ENCODE measurements at places on chromosomes 2 and 18.
A peak's percentile ranks its signal among the peaks of the same experiment; 100 is the strongest.

GRCh38 chr2:136765256-136766072, at the start of gene THSD7B:
Gene THSD7B, plus strand, starts transcription at chr2:136765545. Its CDS starts 116,634 bp downstream, at chr2:136882179.
- no peak within 1 kb of the TSS for H3K27ac ChIP-seq
- H3K4me1 ChIP-seq, result peaks cover 6% of the 10 kb centered on the region
- DNase-seq, result no peak
- no peak within 1 kb of the TSS for H3K4me3 ChIP-seq
- H3K27me3 ChIP-seq, result peaks cover 3% of the 10 kb centered on the region
- no peaks in the 10 kb centered on the region for H3K36me3 ChIP-seq

GRCh38 chr2:24496959-24497358, 5.9 kb downstream of the NCOA1 start:
- H3K27ac ChIP-seq, result no peak overlapping the region
- no peak overlapping the region for H3K4me3 ChIP-seq
- H3K27me3 ChIP-seq, result no peaks in the 10 kb centered on the region
- peaks cover 7% of the 10 kb centered on the region for H3K4me1 ChIP-seq

DNA sequence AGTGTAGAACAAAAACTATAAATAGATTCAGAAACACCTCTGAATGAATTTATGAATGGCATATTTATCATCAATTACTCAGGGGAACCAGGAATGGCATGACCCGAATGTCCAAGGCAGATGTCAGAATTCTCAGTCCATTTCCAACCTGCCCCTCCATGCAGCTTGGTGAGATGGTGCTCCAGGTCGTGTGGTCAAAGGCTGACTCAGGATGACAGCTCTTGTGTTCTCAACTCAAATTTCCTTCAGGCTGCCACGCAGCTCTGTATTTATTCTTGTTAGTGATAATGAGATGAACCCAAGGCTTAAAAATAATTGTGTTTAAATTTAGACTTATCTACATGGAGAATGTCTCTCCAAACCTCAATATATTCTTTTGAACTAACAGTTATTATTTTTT, 146.9 kb downstream of the METTL4 start:
- no peak overlapping the region for H3K27ac ChIP-seq
- no peak for DNase-seq
- H3K27me3 ChIP-seq, result peaks cover 4% of the 10 kb centered on the region
- no peaks in the 10 kb centered on the region for H3K4me1 ChIP-seq

- H3K36me3 ChIP-seq, result no peaks in the 10 kb centered on the region
- no peak overlapping the region for H3K27ac ChIP-seq
- DNase-seq, result no peak
- peaks cover 16% of the 10 kb centered on the region for H3K4me1 ChIP-seq
- H3K27me3 ChIP-seq, result peaks cover 39% of the 10 kb centered on the region
Measured at GRCh38 chr2:236176417-236176816, 8.2 kb upstream of the GBX2 start.

- no peak overlapping the region for H3K27ac ChIP-seq
- H3K4me1 ChIP-seq, result no peaks in the 10 kb centered on the region
- no peak overlapping the region for H3K4me3 ChIP-seq
- H3K27me3 ChIP-seq, result no peaks in the 10 kb centered on the region
- DNase-seq, result no peak
- no peaks in the 10 kb centered on the region for H3K36me3 ChIP-seq
Measured at GRCh38 chr2:118169359-118170005, 81.2 kb downstream of the INSIG2 start.

DNA sequence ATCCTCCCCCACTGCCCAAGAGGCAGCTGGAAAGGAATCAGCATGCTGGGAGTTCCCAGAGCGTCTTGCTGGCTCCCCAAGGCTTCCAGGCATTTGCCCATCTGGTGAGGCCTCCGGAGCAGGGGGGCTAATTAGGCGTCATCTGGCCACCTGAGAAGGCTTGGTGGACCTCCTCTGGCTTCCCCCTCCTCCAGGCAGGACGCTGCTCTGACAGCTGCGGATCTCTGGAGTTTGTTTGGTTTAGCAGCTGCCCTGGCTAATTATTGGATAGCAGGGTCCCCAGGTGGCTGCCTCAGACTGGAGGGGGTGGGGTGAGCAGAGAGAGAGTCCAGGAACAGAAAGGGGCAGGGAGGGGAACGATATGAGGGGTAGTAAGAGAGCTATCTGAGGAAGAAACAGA, 425.2 kb upstream of the MEX3C start:
- no peaks in the 10 kb centered on the region for H3K4me1 ChIP-seq
- no peak overlapping the region for H3K27ac ChIP-seq
- H3K4me3 ChIP-seq, result no peak overlapping the region
- H3K27me3 ChIP-seq, result peaks cover 2% of the 10 kb centered on the region
- no peak for DNase-seq

GRCh38 chr2:149423630-149424029, 93.2 kb downstream of the LYPD6 start:
- no peaks in the 10 kb centered on the region for H3K36me3 ChIP-seq
- H3K27me3 ChIP-seq, result no peaks in the 10 kb centered on the region
- H3K4me3 ChIP-seq, result no peak overlapping the region
- H3K27ac ChIP-seq, result no peak overlapping the region
- DNase-seq, result no peak
- H3K4me1 ChIP-seq, result peaks cover 18% of the 10 kb centered on the region

GRCh38 chr2:115386465-115386864, 944.0 kb downstream of the DPP10 start:
- no peak for DNase-seq
- H3K27ac ChIP-seq, result no peak overlapping the region
- no peak overlapping the region for H3K4me3 ChIP-seq
- H3K27me3 ChIP-seq, result no peaks in the 10 kb centered on the region

DNA sequence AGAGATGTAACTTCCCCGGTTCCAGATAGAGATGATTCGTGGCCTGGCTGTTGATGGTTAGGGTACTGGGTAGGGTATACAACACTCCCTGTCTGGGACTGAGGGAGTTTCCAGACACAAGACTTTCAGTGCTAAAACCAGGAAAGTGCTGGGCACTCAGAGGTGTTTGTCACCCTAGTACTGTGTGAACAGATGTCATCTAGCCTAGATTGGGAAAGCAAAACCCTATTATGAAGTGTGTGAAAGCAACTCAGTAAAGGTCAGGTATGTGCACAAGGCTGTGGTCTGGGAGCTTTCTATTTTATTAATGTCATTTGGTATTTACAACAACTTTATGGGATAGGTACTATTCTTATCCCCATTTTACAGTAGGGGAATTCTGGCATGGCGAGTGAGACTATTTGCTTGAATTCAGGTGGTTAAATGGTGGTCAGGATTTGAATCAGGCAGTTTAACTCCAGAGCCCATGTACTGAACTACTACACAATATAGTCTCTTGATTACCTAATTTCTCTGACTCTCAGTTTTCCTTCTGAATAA, 2.6 kb downstream of the BZW1 start:
- peaks cover 28% of the 10 kb centered on the region for H3K4me1 ChIP-seq
- H3K27me3 ChIP-seq, result no peaks in the 10 kb centered on the region
- H3K27ac ChIP-seq, result no peak overlapping the region
- no peak for DNase-seq

DNA sequence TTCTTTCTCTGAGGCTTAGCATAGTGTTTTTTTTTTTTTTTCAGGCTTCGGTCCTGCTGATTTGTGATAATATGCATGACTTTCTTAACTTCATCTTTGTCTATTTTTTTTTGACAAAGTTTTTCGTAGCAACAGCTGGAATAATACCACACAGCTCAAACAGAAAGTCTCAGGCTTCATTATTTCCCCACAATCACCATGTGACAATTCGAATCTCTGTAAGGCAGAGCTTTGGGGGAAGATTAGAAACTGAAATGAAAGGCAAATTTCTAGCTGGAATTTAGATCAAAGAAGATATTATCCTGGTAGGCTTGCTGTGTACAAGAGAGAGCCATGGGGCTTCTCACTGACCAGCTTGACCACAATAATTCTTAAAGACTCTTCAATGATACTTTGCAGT, 12.2 kb upstream of the CD28 start:
- H3K27ac ChIP-seq, result no peak overlapping the region
- no peaks in the 10 kb centered on the region for H3K27me3 ChIP-seq
- peaks cover 35% of the 10 kb centered on the region for H3K4me1 ChIP-seq
- H3K4me3 ChIP-seq, result no peak overlapping the region
- DNase-seq, result no peak

- no peaks in the 10 kb centered on the region for H3K36me3 ChIP-seq
- H3K4me3 ChIP-seq, result no peak overlapping the region
- no peak overlapping the region for H3K27ac ChIP-seq
- H3K27me3 ChIP-seq, result no peaks in the 10 kb centered on the region
- DNase-seq, result no peak
Measured at GRCh38 chr2:236665101-236665500, 95.5 kb downstream of the ACKR3 start.

DNA sequence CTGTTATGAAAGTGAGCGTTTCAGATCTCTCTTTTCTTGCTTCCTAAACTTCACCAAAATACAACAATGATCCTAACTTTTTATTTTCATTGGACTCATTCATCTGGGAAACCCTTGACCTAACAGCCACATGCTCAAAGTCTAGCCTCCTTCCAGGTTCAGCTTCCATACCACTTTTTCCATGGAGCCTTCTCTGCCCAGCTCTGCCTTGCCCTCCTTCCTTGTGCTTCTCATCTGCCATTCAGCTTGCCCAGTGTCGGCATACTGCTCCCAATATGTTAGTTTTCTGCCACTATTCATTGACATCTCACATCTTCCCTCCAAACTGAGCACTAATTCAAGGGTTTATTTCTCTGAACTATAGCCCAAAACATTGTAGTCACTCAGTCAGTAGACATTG, 214.7 kb downstream of the RAD51AP2 start:
- H3K4me3 ChIP-seq, result no peak overlapping the region
- no peaks in the 10 kb centered on the region for H3K4me1 ChIP-seq
- H3K27ac ChIP-seq, result no peak overlapping the region
- H3K36me3 ChIP-seq, result no peaks in the 10 kb centered on the region
- no peaks in the 10 kb centered on the region for H3K27me3 ChIP-seq

DNA sequence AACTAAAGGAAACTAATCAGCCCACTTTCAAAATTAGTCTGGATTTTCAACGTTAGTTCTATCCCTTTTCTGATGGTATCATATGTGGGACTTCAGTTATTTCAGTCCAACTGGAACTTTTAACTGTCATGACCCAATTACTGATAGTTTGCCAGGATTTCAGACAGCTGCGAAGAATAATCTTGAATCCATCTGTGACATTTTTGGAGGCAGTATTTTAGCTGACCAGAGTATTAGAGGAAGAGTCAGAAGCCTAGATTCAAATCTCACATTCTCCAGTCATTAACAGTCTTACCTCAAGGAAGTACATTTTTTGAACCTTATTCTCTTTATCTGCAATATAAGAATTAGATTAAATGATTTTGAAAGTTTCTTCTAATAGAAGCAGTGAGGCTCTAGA, 81.3 kb downstream of the PTRHD1 start:
- H3K4me3 ChIP-seq, result no peak overlapping the region
- DNase-seq, result no peak
- no peak overlapping the region for H3K27ac ChIP-seq
- no peaks in the 10 kb centered on the region for H3K36me3 ChIP-seq
- no peaks in the 10 kb centered on the region for H3K4me1 ChIP-seq

GRCh38 chr18:57352761-57353136, 392 bp downstream of the ST8SIA3 start:
- peaks cover 16% of the 10 kb centered on the region for H3K4me1 ChIP-seq
- H3K4me3 ChIP-seq, result peak overlapping the region; percentile 48
- no peak overlapping the region for H3K27ac ChIP-seq
- H3K36me3 ChIP-seq, result no peaks in the 10 kb centered on the region
- H3K27me3 ChIP-seq, result no peaks in the 10 kb centered on the region

DNA sequence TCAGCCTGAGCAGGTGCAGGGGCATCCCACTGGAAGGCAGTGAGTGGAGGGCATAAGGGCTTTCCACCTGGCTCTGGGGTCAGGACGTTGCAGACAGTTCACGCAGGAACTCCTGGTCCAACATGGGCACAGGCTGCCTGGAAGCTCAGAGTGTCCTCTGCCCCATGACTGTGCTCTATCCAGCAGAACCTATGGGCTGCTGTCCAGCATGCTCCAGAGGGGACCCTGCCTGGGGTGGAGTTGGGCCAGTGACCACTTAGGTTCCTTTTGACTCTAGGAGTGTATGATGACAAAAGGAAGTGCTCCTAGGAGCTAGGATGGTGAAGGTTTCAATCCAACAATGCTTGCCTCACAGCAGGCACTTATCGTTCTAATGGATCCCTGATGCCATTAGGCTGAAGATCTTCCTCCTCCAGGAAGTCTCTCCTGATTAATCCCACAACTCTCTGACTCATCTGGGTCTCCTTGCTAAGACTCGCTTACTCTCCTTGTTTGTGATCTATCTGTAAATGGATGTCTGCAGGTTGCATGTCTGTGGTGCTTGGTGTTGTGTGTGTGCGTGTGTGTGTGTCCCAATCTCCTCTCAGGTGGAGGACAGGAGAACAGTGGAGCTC, 224.0 kb downstream of the CELF4 start:
- no peaks in the 10 kb centered on the region for H3K4me1 ChIP-seq
- H3K4me3 ChIP-seq, result no peak overlapping the region
- no peak for DNase-seq
- no peak overlapping the region for H3K27ac ChIP-seq

DNA sequence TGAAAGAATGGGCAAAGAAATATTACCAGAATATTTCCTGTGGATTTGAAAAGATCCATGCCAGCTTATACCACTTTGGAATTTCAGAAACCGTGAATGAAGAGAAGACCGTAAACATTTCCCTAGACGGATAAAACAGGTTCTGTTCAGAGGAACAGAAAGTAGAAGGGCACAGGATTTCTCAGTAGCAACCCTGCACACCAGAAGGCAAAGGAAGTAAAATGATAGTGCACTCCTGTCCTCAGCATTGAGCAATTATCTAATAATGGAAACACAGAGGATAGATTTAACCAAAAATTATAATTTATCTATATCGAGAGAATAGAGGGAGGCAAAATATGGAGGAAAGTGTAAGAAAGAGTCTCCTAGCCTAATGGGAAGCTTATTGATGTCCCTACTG, 87.0 kb upstream of the ITGA6 start:
- H3K4me3 ChIP-seq, result peak overlapping the region; percentile 54
- no peaks in the 10 kb centered on the region for H3K27me3 ChIP-seq
- no peak for DNase-seq
- H3K4me1 ChIP-seq, result peaks cover 25% of the 10 kb centered on the region
- no peaks in the 10 kb centered on the region for H3K36me3 ChIP-seq
- H3K27ac ChIP-seq, result peak overlapping the region; percentile 75

DNA sequence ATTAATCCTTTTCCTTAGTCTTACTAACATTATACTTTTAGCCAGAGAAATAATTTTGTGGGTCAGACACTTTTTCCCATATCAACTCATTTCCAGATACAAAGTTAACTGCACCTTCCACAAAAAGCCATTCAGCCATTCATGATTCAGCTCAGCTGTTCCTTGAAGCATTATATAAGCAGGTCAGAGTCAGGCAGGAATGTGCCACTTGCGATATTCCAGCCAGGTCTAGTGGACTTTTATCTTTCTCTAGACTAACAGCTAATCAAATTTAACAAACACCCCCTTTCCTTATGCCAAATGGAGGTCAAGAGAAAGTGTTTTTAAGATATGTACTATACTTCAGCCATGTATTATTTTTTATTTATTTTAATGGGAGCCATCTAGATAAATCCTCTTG, 75.6 kb upstream of the EPB41L3 start:
- no peaks in the 10 kb centered on the region for H3K4me1 ChIP-seq
- no peak overlapping the region for H3K4me3 ChIP-seq
- H3K36me3 ChIP-seq, result no peaks in the 10 kb centered on the region
- H3K27me3 ChIP-seq, result peaks cover 7% of the 10 kb centered on the region
- H3K27ac ChIP-seq, result no peak overlapping the region
